Lung microvascular endothelial cell (primary cell): ENCODE measurements at places on chromosomes 6 and 20.

DNA sequence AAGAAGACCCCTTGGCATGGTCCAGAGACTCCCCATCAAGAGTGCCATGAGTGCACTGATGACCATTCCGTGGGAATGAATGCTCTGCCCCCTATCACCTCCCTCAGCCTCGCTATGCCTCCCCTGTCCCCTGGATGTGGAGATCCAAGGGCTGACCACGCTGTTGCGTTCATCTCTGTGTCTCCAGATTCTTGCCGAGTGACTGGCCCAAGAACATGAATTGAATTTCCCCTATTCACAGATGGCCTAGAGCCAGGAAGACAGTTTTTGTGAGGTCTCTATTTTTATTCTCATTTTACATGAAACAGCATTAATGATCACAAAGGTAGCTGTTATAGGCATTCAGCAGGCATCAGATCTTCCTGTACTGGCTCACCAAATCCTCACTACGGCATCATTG lies 33.6 kb downstream of the MAFB start:
- DNase-seq: no peak

DNA sequence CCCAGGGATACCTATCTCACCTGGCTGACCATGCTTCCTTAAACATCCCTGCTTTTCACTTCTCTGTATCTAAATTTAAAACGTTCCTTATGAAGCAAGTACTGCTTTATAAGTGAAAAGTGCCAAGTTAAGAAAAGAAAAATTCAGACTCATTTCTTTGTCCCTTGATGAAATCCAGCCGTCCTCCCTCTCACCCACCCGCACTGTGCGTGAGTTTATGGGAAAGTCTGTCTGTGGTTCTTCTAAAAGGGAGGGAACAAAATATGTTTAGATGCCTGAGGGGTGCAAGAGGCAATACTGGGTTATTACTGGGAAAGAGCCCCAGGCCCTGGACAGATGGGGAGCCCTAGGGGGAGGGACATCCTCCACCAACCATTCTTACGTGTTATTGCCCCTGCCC lies 31.2 kb downstream of the SPDEF start:
- no peak for DNase-seq

DNA sequence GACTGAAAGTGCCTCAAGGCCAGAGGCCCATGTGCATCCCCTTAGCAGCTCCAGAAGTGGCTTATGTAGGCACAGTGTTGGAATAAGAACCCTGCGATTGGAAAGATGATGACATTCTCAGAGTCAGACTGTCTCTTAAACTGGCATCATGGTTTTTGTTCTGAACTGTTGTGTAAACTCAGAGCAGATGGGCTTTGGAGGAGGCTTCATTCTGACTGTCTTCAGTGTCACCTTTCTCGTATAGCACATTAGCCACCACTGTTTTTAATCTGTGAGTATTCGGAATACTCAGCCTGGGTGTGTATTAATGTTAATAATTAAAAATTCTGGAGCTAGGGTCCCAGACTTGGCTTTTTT lies 140.9 kb downstream of the JARID2 start:
- DNase-seq: no peak

GRCh38 chr6:83873869-83874268 lies 14.4 kb downstream of the CYB5R4 start:
- DNase-seq: no peak

GRCh38 chr6:14423330-14423729 lies 305.8 kb downstream of the CD83 start:
- DNase-seq: no peak
